Activated T-cell treated with anti-CD3 and anti-CD28 coated beads for 48 hours (primary cell): ENCODE measurements at places on chromosomes 4 and X.

DNA sequence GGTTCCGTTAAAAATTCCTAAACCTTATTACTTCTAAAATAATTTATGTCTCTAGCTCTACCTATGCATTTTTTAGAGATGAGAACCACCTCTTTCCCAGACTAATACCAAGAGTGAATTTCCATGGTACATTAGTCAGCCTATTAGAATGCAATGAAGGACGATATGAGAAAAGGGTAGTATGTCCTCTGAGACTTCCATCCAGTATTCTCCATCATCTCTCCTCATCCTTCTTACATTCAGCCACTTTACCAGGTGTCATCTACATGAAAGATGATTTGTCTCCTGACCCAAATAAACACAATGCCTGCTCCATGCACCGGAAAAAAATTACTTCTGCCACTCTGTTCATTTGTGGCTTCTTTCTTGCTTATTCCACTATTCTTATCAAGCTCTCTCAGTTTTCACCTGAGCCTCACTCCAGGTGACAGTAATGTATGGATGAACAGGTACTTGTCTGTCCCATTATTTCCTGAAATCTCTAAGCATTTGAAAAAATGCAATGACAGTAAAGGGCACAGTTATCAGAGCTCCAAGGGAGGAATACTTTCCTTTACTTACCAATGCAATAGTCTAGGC, 97.9 kb downstream of the MAB21L2 start:
- DNase-seq = no peak

- DNase-seq = no peak
Measured at GRCh38 chr4:131441004-131441688, 1707.9 kb upstream of the PCDH10 start.

DNA sequence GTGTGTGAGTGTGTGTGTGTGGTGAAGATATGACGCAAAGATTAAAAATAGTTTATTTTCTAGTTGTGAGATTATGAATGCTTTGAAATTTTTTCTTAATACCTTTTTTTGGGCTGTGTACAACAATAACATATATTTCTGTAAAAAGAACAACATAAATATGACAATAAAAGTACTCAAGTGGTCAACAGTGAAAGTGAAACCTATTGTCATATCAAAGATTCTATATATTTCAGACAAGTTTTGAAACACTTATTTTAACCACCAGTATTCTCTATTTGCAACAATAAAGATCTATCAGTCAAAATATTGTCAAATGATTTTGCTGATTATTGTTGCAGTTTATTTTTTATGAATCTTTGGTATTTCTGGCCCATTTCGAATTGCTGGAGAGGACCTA, 98.0 kb downstream of the SPOCK3 start:
- DNase-seq = no peak

DNA sequence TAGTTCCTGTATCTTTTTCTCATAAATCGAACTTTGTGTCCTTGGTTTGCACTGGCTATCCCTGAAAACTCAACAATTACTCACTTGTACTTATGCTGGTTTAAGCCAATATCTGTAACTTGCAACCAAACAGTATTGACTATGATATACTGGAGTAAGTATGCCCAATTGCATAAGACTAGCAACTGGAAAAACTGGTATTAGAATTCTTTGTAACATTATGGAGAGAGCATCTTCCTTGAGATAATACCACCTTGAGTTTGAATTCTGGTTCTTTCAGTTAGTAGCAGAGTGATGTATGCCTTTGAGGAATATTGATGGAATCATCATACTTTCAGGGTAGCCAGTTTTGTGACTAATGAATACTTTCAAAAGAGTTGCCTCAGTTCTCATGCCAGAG, 28.1 kb downstream of the BMP3 start:
- no peak for DNase-seq

DNA sequence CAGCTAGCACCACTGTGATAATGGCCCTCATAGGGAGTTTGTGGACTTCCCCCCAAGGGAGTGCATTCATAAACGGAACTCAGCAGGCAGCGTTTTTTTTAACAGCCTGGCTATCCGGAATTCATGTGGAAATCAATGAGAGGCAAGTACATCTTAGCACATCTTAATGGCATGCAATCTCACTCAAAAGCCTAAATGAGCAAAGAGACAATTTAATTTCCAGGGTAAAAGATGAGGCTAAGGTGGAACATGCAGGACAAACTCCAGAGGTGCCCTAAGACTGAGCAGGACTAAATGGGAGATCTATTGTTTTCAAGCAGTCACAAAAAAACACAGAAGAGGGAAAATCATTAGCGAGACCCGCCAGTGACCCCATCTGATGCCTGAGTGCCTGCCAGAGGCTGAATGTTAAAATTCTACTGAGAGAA, 243.5 kb upstream of the KCNIP4 start:
- DNase-seq = no peak
